Thymus (tissue), 14 donors: ENCODE measurements at places on chromosomes 16 and 17. TPM values are rescaled to one million over a fixed set of nuclear protein-coding genes. Genes with fewer than 3 reads are reported as not detected.

GRCh38 chr17:60823515-60823914 lies 145.9 kb downstream of the BCAS3 start:
- DNase-seq = no peak

DNA sequence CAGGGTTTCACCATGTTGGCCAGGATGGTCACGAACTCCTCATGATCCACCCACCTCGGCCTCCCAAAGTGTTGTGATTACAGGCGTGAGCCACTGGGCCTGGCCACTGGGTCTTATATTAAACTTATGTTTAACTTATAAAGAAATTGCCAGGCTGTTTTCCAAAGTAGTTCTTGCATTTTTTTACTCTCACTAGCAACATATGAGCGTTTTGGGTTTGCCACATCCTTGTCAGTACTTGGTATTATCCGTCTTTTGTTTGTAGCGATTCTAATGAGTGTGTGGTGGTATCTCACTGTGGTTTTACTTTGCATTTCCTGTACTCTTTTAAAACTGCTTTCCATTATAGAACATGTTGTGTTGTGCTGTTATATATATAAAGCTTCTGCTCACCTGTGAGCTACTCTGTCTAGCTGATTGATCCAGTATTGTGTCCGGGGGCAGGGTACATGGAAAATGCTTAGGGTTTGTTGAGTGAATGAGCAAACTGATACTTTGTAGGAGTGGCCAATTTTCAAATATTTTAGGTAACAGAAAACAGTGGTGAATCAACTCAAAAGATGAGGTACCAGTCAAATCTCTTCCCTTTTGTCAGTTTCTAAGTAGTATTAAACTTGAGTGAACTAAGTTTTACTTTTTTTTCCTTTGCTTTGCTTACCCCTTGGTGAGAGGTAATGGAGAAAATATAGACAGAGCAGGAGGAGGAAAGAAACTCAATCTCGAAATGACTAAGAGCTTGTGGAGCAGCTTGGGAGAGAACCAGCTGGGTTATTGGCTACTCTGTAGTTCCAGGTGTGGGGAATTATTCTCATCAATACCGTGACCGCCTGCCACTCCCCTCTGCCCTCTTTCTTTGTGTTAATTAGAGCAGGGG lies 75.8 kb downstream of the PITPNC1 start:
- DNase-seq = no peak

- DNase-seq = no peak
These were observed 12.9 kb downstream of the ITGAX start for GRCh38 chr16:31367853-31368252.

GRCh38 chr16:9135797-9136196 lies 44.4 kb downstream of the HAPSTR1 start:
- no peak for DNase-seq

- DNase-seq = no peak
These were observed 51.5 kb upstream of the RCVRN start for GRCh38 chr17:9956474-9957131.

DNA sequence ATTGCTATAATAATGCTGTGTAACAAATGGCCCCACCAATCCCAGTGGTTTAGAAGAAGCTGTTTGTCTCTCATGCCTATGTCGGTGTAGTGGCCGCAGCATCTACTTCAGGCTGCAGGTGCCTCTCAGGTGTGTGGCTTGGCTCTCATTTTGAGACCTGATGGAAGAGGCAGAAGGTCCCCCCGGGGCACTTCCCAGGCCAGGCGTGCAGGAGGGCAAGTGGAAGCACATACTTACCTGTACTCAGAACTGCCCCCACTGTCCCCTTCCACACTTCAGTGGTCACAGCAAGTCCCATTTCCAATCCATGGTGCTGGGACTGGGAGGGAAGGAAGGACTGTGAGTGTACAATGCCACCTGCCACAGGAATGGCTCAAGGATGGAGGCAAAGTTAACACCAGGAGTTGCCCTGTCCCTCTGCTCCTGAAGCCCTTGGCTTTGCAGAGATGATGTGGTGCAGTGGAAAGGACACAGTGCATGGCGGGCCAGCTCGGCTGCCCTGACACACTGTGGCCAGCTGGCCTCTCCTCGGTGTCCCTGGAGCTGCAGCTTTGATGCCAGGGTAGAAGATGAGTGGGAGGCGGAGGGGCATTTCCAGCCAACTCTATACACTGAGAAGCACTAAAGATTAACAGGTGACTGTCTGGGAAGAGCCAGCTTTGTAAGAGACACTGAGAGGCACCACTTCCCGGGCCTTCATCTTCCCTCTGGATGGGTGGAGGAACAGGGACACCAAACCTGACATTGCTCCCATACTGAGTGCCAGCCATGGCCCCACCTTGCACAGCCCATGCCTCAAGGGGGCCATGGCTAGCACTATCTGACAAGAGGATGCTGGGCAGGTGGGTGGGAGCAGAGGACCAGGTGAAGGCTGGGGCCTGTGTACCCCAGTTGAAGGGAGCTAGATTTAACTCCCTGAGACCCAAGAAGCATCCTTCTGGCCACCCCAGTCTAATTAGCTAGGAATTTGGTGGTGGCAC lies 105.9 kb downstream of the METRNL start:
- DNase-seq = no peak

GRCh38 chr16:56936950-56937349 lies 5.0 kb downstream of the HERPUD1 start:
- no peak for DNase-seq

DNA sequence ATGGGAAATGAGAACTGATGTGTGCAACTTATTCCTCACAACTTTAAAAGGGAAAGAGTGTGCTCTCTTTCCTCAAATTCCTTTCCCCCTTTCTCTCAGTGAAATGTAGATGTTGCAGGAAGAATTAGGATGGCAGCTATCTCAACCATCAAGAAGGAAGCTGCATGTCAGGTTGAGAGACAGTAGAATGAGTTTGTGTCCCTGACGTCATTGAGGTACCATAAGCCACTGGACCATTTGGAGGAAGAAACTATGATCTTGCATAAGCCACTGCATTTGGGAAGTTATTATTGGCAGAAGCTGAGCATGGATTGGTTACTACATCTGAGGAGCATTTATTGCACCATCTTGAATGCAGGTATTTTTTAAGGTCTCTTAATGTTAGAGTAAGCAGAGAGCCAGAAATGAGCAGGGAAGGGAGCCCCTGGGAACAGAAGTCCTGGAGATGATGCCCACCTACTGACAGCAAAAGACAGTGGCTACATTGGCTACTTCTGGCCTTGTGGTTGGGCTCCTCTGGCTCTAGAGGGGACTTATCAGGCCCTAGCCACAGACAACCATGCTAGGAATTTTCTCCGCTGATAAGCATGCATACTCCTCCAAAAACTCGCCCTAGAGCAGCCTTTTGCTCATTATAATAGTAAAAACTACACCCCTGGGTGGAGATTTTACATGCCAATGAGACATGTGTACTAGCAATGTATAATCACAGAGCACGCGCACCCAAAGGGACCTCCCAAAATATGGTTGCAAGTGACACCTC lies 249.0 kb upstream of the SALL1 start:
- DNase-seq = no peak

DNA sequence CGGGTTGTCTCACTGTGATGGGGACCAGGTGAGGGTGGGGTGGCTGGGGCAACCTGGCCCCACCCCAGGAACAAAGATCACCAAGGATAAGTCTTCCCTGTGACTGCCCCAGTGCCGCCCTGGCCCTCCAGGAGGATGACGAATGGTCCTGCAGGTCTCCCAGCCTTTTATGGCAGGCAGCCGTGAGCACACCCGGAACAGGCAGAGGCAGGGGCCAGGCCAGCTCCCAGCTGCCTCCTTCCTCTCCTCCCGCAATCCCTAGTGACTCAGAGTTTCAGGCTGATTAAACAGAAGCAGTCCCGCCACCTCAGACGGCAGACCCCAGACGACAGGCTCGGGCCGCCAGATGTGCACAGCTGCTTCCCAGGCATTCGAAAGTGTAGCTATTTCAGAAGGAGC lies 13.3 kb downstream of the JUP start:
- DNase-seq = no peak

Gene NPIPB8
- total RNA-seq = 0.14 TPM

Gene KRTAP2-3
- not detected for total RNA-seq

Gene ABI3
- total RNA-seq = 13.4 TPM

Gene EVPLL
- 4.3 TPM for total RNA-seq

Gene ZG16
- total RNA-seq = 0.09 TPM
